D721Med (cell line): ENCODE measurements at places on chromosomes 1 and 21.

DNA sequence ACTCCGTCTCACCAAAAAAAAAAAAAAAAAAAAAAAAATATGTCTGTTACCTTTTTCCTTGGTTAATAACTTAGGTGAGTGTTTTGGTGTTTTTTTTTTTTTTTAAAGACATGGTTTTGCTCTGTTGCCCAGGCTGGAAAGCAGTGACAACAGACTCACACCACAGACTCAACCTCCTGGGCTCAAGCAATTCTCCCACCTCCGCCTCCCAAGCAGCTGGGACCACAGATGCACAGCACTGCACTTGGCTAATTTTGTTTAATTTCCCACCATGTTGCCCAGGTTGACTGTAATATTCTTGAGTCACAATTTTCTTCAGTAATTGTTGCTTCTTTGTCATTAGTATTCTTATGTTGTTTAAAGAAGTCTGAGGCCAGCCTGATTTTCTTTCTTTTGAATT is 149.2 kb upstream of the SYT6 start:
- DNase-seq = no peak

DNA sequence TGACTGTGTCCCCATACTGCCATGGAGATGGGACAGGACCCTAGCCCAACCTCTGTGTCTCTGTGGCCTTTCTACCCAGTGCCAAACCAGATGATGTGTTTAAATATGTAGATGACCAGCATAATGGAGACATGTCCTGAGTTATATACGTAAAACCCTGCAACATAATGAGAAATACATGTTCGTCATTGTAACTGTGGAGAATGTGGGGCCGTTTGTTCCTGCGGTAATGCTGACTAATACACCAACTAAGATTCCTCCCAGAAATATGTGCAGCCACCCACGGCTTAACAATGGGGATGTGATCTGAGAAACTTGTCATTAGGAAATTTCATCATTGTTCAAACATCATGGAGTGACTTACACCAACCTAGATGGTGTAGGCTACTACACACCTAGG is 71.7 kb upstream of the SIM2 start:
- DNase-seq = no peak

DNA sequence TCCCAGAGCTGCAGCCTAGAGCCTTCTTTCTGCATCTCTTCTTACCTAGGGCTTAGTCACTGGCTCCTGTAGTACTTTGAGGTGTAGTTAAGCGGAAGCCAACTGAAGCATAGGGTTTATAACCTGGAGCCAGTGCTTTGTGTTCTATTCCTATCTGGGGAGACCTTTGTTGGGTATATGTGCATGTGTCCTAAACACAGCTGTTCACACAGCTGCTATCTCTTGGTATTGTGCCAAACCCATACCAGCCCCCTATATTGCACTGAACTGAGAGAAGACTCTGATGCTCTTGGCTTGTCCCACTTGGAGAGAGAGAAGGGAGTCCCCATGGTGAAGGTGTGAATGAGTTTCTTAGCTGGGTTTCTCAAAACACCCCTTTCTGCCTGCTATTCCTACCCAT is 17.2 kb upstream of the NFASC start:
- DNase-seq = no peak

GRCh38 chr1:103372866-103373265 is 152.6 kb upstream of the RNPC3 start:
- DNase-seq = no peak

GRCh38 chr1:236201786-236202185 is 59.4 kb downstream of the GPR137B start:
- no peak for DNase-seq

DNA sequence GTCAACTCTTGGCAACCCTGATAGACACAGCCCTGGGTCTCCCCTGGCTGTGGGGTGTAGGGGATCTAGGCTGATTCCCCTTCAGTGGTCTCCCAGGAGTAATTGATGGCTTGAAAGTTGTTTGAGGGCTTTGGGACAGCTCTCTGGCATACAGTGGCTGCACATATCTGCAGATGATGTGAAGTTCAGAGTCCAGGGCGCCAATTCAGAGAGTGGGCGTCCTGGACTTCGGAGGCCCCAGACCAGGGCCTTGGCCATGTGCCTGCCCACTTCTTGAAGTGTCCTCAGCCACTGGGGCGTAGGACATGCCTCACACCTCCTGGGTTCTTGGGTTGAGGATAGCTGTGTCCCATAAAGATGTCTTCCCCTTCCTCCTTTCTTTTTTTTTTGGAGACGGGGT is 2.6 kb downstream of the INAVA start:
- DNase-seq = no peak

DNA sequence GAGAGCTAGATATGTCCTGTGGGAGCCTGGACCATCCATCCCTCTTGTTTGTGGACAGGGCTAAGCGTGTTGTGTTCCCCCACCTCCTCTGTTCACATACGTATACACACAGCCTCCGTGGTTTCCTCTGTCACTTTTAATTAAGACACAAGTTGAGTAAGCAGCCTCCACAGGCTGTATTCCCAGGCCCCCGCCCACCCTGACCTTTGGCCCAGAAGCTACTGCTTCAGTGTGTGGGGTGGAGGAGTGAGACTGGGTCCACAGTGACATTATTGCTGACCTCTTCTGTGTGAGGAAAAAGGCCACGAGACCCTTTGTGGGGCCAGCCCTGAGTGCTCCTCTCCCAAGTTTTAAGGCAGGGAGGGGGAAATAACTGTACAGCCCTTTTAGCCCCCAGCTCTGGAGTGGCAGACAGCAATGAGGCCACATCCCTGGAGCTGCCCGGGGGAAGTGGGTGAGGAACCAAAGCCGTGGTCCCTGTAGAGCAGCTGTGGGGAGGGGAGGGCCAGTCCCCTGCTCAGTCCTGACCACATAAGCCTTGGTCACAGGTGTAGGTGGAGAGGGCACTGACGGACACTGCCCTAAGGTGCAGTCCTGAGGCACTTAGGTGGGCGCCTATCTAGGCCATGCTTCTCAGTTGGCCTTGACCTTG is 4.4 kb downstream of the ELOVL1 start:
- DNase-seq = no peak

DNA sequence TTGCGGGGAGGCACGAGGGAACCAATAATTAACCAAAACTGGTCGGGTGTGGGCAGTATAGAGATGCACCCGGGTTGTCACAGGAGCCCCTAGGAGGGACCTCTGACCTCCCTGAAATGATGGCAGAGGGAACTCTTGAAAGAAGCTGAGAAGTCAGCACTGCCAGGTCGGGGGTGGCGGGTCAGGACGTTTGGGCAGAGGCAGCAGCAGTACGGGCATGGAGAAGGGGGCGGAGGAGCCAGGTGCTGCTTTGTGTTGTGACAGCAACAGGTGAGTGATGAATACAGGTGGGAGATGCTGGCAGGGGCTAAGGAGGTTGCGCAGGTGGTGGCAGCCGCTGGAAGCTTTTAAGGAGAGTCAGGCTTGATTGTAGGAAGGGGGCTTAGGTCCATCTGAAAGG is 11.7 kb downstream of the TNFRSF1B start:
- DNase-seq = no peak

DNA sequence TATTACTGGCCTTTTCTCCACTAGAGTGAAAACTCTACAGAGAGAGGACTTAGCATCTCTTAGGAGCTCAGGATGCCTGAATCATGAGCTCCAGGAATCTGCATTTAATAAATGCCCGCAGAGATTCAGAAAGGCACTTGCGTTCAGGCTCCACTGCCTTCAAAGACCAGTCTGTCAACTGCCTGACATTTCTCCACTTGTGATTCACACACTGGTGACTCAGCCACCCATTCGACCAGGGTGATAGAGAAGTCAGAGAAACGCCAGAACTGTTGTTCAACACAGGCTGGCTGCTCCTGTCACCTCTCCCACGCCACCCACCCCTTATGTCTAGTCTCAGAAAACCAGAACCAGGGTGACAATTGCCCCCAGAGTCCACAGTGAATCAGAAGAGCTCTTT is 26.9 kb upstream of the LBR start:
- no peak for DNase-seq

DNA sequence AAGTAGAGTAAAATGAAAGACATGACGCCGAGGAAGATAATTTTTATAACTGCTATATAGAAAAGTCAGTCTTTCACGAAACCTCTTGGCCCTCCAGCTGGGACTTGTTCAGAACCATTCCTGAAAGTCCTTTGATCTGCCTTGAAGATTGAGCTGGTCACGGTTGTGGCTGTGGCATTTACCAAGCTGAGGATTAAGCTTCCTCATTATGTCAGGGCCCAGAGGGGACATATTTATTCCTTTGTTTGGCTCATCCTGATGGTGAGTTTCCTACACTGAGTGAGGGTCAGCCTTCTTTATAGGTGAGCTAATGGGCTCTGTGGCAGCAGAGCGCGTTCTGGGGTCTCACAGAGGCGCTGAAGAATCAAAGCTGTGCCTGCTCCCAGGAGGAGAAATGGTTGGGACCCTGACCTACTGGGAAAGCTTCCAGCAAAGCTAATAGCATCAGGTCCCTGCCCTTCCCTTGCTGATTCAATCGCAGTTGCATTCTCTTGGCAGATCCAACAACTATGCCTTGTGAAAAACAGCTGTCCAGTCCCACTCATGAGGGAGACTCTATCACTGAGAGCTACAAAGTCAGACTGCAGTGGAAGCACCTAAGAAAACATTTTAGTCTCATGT is 43.2 kb upstream of the PBX1 start:
- no peak for DNase-seq

DNA sequence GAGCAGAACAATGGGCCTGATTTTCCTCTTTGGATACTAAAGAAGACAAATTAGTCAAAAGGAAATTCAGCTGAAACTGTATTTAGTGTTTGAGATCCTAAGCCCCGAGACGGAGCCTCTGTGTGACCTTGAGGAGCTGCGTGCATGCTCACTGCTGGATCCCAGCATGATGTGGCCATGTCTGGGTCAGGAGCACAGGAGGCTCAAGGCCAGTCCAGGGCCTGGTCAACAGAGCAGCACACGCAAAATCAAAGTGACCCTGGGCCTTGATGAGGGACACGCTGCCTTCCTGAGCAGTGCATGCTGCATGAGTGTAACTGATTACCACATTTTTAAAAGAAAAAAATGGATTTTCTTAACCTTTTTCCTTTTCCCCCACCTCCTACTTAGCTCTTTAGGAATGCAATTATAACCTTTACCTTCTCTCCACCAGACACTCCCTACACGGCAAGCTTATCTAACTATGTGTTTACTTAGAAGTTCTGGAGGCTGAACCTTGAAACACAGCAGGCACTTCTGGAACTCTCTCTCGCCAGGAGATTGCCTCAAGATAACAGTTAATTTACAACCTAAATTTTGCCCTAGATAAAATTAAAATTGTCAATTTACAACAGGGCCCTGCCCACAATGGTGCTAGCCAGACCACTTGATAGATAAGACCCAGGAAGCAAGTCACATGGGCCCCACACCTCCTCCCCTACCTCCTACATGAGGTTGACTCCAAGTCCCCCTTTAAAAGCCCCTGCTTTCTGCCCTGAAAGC is 144.6 kb downstream of the LRIG2 start:
- no peak for DNase-seq

- no peak for DNase-seq
Observed at GRCh38 chr21:31752352-31752751, 20.4 kb upstream of the SCAF4 start.

GRCh38 chr1:67983867-67984266 is 66.6 kb downstream of the DIRAS3 start:
- DNase-seq = no peak

GRCh38 chr1:239997515-239998311 is 94.0 kb upstream of the FMN2 start:
- DNase-seq = no peak

GRCh38 chr1:214941061-214941460 is 141.5 kb upstream of the KCNK2 start:
- DNase-seq = no peak

- DNase-seq = no peak
Observed at GRCh38 chr1:225950905-225951497, 10.0 kb upstream of the LEFTY2 start.

DNA sequence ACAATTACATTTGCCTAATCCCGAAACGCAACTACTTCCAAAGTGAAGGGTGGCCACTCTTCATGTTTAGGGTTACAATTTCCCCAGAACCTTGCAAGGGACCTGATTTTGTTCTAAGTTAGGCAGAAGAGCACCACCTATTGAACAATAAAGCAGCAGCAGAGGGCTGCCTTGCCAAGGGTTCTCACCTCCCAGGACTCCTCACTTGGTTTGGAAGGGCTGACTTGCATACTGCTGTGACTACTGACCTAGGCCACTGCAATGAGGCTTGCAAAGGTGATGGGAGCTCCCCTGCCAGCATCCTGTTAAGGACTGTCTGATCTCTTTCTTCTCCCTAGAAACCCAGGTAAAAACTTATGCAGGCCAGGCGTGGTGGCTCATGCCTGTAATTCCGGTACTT is 14.2 kb downstream of the MTOR start:
- no peak for DNase-seq

DNA sequence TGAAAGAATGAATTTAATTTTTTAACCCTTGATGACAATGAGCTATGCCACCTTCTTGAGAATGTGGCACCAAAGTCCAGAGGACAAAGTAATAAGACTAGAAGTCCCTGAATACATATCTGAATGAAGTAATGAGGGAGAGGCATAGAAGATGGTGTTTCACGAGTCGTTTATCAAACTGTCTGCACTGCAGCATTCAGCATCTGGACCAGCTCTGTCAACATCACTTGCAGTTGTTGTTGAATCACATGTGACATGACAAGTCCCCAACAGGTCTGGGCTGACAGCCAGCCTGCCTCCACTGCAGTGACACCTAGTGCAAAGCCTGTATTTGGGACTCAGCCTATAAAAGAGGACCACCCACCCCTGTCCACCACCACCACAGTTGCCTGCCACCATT is 17.3 kb upstream of the GALNT2 start:
- no peak for DNase-seq

GRCh38 chr1:51968632-51969031 is 21.9 kb downstream of the RAB3B start:
- DNase-seq = no peak

GRCh38 chr1:46364612-46365011 is 24.0 kb downstream of the NSUN4 start:
- DNase-seq = no peak

DNA sequence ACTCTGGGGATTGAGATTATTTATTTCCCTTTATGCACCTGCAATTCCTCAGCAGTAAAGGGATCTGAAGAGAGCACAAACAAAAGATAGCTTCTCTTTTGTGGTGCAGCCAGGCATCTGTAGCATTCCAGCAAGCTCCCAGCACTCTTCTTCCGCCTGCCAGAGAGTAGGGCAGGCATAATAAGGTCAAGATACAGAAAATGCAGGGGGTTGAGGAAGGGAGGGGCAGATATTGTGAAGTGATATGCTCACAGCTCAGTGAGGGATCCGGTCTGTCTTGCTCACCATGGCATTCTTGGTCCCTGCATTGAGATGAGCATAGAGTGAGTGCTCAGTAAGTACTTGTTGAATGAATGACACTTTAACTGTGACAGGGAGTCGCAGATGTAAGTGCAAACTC is 23.9 kb downstream of the FASLG start:
- DNase-seq = no peak

GRCh38 chr1:44262414-44262813 is 49.1 kb downstream of the DMAP1 start:
- no peak for DNase-seq

DNA sequence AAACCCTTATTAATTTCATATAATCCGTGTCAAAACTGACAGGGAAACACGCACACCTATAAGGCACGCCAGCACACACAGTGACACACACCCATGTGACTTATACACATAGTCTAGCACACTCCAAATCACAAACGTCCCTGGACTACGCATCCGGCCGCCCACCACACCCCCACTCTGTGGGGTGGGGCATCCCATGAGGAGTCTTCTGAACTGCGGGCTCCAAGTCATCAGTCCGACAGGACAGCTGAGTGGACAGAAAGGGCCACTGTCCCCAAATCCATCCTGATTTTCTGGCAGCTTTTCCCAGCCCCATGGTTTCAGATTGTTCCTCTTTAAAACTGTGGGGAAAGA is 829 bp downstream of the PEA15 start:
- DNase-seq = no peak

- DNase-seq = no peak
Observed at GRCh38 chr1:156217871-156218270, 5.1 kb downstream of the PMF1 start.
